Midbrain (tissue), 1 donor: ENCODE measurements at places on chromosomes 3 and 15.

DNA sequence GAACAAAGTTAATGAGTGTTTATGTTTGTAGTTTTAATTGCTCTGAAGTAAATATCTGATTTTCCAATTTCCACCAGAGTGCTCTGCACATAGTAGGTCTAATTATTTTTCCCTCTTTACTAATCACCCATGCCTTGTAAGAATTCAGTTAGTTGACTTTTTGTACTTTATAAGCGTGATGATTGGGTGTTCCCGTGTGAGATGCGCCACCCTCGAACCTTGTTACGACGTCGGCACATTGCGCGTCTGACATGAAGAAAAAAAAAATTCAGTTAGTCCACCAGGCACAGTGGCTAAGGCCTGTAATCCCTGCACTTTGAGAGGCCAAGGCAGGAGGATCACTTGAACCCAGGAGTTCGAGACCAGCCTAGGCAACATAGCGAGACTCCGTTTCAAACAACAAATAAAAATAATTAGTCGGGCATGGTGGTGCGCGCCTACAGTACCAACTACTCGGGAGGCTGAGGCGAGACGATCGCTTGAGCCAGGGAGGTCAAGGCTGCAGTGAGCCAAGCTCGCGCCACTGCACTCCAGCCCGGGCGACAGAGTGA is 507 bp upstream of the VHL start:
- DNase-seq, result no peak

DNA sequence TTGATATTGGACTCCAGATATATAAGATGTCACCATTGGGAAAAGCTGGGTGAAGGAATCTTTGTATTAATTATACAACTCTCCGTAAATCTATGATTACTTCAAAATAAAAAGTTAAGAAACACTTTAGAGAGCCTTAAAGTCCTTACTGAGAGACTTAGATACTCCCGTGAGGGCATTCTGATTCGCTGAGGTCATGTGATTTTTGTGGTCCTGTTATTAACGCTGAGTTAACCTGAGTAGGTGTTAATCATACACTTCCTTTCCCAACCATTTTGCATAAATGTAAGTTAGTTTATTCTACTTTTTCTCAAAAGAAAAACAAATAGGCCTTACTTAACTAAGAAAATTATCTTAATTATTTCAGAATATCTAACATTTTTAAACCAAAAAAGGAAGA is 67.1 kb upstream of the LMOD3 start:
- DNase-seq, result no peak

GRCh38 chr15:74174219-74174957 is 878 bp downstream of the ISLR start:
- DNase-seq, result no peak

DNA sequence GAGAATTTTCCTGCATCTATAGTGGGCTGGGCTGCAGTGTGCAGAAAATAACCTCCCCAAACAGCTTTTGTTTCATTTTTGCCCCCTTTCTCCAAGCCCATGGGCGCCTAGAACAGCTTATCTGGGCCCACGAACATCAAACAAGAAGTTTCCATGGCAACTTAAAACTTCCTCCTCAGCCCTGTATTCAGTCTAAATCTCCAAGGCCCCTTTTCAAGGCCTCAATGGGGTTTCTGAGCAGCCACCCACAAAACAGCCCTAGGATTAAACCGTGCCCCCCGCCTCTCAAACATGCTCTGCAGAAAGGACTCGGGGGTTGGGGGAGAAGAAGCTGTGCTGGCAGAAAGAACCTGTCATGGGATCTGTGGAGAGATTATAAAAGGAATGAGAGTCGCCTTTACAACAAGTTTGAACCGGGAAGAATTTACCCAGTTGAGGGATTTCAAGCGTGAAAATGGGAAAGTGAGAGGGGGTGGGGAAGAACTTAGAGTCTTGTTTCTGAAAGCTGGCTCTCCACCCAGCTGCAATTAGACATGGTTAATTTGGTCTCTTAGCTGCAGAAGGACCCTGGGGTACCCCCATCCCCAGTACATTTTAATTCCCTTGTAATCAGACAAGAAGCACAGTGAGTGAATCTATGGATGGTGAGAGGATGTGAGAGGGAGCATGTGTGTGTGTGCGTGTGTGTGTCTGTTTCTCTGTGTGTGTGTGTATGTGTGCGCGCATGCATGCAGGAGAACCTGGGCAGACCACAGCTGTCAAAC is 4.3 kb upstream of the FAM107A start:
- peak; percentile 68 for DNase-seq

DNA sequence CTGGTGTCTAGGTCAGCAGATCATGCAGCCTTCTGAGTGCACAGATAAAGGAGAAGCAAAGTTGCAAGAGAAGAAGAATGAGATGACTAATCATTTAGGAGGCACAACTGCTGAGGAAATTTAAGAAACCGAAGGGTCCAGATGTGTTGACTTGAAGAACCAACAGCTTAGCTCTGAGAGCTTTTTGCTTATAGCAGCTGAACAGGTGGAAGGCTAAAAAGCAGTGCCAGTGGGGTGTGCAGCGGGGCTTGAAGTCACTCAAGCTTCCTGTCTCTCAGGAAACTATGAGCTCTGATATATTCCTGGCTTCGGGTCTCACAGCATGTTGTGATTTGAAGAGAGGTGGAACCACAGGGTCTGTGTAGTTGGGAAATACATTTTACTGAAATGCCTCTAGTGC is 305.7 kb downstream of the RYR3 start:
- no peak for DNase-seq

DNA sequence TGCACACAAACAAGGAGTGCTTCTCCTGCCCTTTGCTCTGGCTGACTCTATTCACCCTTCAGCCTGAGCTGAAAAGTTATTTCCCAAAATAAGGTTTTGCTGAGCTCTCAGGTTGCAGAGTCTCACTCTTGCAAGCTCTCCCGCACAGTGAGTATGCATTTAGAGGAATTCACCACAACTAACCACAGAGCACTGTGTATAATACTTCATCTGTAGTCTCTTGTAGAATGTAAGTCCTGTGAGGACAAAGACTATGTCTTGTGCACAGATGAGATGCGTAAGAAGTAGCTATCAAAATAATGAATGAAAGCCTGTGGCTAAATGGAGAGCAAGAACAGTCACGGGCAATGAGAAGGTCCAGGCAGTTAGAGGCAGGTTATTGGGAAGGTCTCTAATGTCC is 156.5 kb upstream of the SLCO3A1 start:
- DNase-seq, result no peak
